ENCODE measurements at places on chromosomes 2 and 18. TPM values are rescaled to one million over a fixed set of nuclear protein-coding genes. Genes with fewer than 3 reads are reported as not detected.

DNA sequence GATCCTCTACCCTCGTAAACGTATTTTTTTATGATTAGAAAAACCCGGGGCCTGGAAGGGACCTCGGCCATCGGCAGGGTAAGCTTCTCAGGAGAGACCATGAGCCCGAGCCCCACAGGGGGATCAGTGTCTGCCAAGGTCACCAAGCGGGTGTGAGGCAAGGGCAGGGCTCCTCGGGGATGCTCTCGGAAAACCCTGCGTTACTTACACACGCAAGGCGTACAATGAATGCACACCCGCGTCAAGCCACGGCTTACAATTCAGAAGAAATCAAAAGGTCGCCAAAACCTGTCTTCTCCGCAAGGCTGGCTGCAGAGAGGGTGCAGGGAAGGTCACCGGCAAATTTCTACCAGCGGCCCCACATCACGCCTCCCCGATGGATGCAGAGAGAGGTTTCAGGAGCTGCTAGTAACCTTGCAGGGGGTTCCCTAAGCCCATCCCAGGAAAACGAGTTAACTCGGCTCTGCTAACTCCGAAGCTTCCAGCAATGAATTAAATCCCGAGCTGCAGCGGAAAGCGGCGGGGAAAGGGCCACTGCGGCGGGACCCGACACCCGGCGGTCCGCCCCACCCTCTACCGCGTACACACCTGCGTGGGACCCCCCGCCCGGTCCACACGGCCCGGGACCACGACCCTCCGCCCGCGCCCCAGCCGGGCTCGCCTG, 638 bp downstream of the ST3GAL5 start:
- DNase-seq: no peak

GRCh38 chr2:129276978-129277584, 702.4 kb upstream of the RAB6C start:
- no peak for DNase-seq

DNA sequence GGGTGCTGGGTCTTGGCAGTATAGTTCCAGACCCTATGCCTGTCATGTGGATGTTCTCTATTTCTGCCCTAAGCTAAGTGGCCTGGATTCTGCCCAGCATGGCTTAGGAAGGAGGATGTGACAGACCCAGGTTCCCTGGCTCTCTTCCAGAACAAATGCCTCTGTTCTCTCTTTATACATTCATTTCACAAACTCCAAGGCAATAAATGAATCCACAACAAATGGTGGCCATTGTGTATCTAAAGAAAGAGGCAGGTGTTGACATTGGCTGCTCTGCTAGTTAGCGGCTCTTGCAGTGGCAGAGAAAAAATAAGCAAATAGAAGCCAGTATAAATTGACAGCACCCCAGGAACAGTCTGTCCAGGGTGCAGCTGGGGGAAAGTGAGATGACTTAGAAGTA, 298.6 kb downstream of the SUCLG1 start:
- no peak for DNase-seq

GRCh38 chr2:152695763-152696162, 21.5 kb downstream of the PRPF40A start:
- no peak for DNase-seq

DNA sequence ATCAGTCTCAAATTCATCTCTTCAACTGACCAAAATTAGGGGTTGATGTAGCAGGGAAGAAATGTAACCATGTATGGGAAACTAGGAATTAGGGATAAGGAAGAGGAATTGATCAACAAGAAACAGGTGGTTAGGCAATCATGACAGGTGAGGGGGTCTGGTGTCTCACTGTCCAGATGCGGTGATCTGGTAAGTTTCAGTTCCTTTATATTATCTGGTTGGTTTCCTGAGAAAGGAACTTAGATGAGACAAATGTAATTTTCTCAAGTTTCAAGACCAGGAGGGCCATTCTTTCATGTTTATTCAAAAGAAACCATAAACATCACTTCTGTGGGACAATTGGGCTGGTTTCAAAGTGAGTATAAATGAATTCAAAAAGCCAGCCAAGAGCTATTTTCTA, 306.2 kb upstream of the KCNJ3 start:
- DNase-seq: no peak

DNA sequence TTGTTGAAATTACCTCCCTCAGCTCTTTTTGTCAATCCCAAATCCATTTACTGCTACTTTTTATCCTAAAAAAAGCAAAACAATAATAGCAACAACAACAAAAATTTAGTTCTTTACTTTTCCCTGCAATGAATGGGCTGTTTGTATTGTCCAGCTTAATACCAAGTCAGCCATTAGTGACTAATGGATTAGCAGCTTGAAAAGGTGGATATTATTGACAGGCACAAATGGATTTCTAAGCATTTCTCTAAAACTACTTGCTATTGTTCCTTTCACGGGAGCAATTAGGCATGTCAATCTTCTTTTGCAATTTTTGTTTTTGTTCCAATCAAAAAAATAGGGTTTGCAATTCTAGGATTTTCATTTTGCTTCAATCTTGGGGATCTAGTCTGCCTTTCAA, 32.1 kb upstream of the SPAG16 start:
- no peak for DNase-seq

DNA sequence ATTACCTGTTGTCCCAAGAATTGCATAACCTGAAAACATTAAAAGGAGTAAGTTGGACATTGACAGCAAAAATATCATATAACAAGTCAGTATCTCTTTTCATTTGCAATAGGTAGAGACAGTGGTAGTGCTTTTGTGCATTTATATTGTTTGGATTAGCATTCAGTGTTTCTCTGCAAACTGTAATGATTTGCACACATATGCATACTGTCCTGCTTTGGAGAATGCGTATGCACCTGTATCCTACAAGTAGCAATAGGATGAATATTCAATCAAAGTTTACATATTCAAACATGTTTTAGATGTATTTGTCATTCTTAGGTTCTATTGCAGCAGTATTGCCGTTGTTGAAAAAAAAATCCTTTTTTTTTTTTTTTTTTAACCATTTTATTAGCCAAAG, 201.9 kb downstream of the ZNF407 start:
- DNase-seq: no peak

GPR75 gene
- total RNA-seq: 2.9 TPM

TM4SF20 gene
- total RNA-seq: not detected

CTDSP1 gene
- 72.6 TPM for total RNA-seq

SLC14A1 gene
- total RNA-seq: 0.34 TPM

AOX1 gene
- total RNA-seq: 3.8 TPM

ADCYAP1 gene
- total RNA-seq: 0.12 TPM

AQP12B gene
- not detected for total RNA-seq

Measured in glomerular endothelial cell (primary cell).